ENCODE measurements at places on chromosomes 2 and 18.

DNA sequence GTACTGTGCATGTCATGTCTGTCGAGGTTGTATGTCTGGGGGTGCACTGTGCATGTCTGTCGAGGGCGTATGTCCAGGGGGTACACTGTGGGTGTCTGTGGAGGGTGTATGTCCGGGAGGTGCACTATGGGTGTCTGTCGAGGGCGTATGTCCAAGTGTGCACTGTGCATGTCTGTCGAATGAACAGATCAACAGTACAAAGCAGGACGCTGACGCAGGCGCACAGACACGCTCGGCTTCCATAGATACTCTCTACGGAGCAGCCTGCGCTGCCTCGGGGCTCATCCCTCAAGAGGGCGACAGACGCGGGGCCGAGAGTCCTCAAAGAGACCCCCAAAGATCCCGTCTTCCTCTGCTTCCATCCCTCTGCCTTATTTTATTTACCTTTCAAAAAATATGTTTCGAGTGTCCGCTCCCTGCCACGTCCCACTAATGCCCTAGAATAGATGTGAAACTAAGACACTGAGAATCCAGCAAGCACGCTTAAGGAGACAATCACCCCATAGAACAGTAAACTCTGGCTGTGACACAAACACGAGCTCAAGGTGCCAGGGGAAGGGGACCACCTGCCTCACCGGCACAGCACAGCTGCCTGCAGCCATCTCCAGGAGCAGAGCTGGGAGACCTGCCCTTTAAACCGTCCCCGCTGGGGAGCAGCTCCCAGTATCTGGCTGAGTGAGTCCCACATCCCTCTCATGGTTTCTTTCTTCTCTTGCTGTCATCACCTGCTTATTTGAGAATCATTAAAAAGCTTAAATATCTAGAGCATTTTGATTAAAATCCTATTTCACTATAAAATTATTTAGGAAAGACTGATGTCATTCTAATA lies 250.5 kb upstream of the MYT1L start:
- no peak for DNase-seq

DNA sequence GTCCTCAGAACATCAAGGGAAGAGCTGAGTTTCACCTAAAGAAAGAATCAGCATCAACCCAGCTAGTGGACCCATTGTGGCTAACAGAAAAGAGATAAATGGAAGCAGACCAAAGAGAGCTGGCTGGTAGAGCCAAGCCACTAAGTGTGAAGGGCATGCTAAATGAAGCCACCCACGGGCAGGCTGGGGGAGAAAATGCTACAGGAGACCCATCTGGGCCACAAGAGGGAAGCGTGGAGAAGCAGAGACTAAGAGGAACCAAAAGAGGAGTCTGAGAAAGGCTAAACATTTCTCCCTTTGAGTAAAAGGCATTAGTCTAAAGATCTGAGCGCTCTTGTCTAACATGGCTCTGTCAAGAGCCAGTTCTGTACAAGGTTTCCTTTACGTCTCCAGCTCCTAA lies 15.8 kb downstream of the CWC22 start:
- no peak for DNase-seq

DNA sequence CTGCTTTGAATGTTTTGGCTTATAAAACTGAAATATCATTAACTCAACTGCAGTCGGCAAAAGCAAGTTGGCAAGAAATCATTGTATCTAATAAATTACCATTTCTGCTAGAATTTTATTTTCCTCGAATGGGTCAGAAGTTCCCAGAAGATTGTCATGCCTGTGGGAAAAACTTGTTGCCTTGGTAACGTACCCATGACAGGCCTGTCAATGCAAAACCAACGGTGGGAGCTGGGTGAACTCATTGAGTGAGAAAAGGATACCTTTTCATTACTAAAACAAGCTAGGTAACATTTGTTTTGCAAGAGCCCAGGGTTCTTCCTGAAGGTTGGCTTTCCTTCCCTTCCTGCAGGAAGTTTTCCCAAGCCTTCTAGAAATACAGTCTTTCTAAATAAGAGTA lies 9.5 kb downstream of the PLB1 start:
- DNase-seq: no peak

DNA sequence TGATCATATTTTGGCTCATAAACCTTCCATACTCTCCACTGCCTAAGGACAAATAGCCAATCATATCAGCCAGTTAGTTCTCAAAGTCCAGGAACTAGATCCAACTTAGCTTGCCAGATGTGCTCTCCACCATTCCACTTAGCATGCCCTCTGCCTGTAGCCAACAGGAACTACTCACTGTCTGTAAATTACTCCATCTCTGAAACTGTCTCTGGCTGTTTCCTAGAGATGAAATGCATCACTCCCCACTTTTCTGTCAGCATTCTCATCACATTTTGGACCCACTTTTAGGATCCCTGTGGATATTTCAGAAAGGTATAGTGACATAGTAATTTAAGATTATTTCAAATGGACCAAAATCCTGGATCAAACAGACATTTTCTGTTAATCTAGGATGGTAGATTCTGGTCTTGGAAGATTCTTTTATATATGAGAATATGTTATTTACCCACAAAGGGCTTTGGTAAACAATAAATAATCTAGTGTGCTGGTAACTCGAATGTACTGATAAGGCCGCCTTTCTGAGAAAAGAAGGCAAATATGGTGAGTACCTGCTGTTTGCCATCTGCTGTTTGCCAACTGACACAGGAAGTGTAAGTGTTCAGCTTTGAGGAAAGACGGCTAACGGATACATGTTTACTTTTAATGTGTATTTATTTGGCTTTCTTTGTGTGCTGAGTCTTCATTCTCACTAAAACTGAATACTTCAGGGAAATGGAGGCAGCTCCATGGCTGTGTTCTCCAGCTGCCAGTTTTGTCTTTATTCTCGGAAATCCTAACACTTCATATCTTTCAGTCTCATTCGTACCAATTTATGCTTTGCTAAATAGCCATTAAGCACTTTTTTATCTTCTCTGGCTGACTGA lies 79.5 kb downstream of the EVA1A start:
- DNase-seq: no peak

DNA sequence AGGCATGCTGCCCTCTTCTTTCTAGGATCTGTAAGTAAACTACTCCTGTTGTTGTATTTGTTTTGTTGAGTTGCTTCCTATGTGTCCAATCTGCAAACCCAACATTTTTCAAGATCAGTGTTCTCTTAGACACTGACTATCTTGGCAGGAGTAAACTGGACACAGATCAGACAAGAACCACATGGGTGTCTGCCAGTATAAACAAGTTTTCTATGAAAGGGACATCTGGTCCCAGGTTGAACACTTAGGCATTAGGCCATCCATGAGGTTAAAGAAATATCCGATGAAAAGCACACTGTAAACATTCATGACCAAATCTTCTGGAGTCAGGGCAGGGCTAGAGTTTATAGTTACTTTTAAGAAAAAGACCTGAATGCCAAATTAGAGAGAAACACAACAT lies 441.8 kb downstream of the NYAP2 start:
- DNase-seq: no peak

- no peak for DNase-seq
These were observed 961.3 kb upstream of the CELF4 start for GRCh38 chr18:38526922-38527321.

GRCh38 chr18:63096327-63096874 lies 223.2 kb downstream of the BCL2 start:
- no peak for DNase-seq
